ENCODE measurements at places on chromosomes 16 and 17.
A peak's percentile ranks its signal among the peaks of the same experiment; 100 is the strongest.

DNA sequence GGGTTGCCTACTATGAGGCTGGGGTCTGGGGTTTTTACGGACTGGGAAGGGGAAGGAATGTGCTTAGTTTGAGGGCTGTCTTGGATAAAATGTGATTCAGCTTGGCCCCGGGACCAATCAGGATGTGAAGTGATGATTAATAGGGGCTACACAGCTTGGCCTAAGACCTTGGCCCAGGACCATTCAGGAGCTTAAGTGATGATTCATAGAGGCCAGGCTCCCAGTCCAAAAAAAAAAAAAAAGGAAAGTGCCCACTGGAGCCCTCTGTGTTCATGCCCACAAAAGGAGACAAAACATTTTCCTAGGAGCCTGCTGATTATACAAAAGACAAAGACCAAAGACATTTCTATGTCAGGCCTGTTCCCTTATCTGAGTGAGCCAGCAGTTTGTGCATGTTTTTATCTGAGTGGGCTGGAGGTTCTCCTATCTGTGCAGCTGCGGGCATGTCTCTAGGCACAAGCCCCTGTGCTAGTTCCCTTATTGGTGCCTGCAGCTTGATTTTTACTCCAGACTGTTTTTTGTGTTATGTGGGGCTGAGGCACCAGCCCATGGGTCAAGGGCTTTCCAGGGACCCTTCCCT is 898.2 kb upstream of the GOT2 start:
- DNase-seq = no peak

DNA sequence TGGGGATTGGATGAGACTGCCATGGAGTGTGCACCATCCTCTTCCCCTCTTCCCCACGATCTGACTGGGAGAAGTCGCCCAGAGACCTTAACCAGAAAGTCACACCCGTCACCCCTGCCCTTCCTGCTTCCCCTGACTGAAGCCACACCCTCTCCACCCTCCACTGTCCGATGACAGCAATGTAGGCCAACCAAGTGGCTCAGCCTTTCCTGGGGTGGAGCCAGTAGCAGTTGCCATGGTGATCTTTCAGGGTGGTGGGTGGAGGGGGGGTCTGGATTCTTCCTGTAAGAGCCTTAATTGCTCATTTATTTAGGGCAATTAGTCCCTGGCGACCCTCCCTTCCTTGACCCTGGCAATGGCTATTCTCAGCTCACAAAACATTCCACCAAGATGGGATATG is 37.5 kb upstream of the PHB1 start:
- DNase-seq = peak; percentile 38

DNA sequence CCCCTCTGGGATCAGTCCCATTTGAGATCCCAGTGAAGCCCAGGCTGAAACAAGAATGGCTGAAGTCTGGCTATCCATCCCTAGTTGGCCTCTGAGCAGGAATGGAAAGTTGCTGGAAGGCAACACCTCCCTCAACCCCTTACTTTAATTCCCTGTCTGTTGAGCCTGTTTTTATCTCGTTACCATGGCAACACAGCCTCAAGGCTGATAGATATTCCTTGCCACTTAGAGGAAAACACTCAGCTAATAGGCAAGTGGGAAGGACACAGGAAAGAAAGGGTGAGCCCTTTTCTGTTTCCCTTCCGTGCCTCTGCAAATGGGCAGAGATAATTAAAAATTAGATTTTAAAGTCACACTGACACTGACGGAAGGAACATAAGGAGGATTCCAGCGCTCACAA is 75.5 kb upstream of the CLEC3A start:
- no peak for DNase-seq

DNA sequence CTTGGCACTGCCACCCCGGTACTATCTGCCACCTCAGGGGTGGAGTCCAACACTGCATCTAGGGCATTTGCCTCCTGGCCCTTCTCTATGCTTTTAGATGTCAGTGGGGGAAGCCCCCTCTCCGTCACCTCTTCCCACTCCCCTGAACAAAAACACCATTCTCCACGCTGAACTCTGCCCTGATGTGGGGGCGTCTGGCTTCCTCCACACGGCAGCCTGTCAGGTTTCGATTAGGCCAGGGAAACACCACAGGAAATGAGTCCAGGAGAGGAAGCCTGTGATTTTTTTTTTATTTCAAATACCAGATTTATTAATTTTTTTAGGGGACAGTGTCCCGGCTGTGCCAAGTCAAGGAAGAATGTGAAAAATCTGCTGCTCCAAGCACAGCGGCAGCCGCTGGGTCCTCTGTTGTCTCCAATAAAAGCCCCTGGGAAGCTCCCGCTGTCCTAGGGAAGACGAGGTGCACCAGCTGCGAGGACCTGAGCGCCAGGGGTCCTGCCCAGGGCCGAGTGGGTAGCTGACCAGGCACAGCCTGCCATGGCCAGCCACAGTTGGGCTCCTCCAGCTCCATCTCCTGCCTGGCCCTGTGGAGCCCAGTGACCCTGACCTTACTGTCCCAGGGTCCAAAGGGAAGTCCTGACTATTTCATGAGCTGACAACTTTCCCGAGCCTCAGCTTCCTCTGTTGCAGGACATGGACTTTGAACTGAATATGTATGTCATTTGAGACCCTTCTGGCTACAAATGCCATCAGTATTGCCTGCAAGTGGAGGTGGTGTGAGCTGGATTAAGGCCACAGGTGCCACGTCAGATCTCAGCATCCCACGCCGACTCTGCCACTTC is 336.7 kb downstream of the FOXL1 start:
- no peak for DNase-seq

- DNase-seq = no peak
Measured at GRCh38 chr17:1298606-1299005, 19.1 kb downstream of the TRARG1 start.
